ENCODE measurements at places on chromosomes 11 and 22. TPM values are rescaled to one million over a fixed set of nuclear protein-coding genes. Genes with fewer than 3 reads are reported as not detected.

DNA sequence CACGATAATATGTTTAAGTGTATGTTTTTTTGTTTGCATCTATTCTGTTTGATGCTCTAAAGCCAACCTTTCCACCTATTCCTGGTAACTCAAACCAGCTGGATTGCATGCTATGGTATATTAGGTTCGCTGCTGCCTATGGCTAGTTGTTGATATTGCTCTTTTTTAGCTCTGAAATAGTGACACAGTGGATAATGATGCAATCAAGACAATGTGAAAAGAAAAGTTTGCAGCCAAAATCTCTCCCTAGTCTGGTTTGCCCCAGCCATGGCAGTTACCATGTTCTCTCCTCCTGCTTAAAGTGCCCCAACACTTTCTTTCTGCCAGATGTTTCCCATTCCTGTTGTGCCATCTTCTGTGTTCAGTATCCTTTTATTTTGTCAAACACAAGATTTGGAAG is 269.7 kb downstream of the DYNC2H1 start:
- no peak overlapping the region for H3K27ac ChIP-seq
- DNase-seq, result no peak
- H3K27me3 ChIP-seq, result no peaks in the 10 kb centered on the region
- H3K36me3 ChIP-seq, result no peaks in the 10 kb centered on the region
- no peak overlapping the region for H3K4me3 ChIP-seq
- H3K4me1 ChIP-seq, result no peaks in the 10 kb centered on the region

DNA sequence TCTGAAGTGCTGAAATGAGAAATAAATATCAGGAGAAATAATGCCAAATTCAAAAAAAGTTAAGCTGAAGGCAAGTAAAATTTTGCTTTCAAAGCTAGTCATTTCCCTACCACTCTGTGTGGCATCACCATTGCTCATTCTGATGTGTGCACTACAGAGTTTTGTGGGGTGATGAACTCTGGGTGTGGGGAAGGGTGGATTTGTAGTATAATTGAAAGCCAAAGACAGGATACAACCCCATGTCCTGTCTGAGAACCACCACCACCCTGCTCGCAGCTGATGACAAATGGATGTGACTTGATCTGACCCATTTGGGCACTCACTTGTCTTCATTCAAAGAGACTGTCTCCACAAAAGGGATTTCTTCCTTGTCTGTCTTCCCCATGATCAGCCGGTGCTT is 19.3 kb upstream of the TMEM9B start:
- no peak overlapping the region for H3K27ac ChIP-seq
- no peak for DNase-seq
- H3K36me3 ChIP-seq, result no peaks in the 10 kb centered on the region
- no peaks in the 10 kb centered on the region for H3K4me1 ChIP-seq

- H3K27ac ChIP-seq, result no peak overlapping the region
- H3K36me3 ChIP-seq, result peaks cover 39% of the 10 kb centered on the region
- peak; percentile 29 for DNase-seq
Observed at GRCh38 chr11:95849087-95849825, 59.0 kb downstream of the CEP57 start.

DNA sequence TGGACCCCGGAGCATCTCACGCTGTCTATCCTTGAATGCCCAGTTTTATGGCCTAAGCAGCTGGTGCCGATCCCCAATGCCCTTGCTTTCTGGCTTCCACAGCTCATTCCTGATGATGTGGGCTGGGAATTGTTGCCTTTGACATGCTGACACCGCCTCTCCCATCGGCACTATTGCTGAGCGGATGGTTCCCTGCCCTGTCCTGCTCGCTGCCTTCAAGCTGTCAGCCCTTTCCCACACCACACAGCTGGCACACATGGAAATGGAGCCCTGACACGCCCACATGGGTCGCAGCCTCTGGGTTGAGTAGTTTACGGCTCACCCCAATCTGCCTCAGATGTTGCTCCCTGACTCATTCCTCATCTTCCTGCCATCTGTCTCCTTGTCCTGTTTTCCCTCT is 110.2 kb upstream of the SESN3 start:
- DNase-seq, result peak; percentile 51
- H3K36me3 ChIP-seq, result no peaks in the 10 kb centered on the region
- no peaks in the 10 kb centered on the region for H3K27me3 ChIP-seq
- H3K4me1 ChIP-seq, result peaks cover 35% of the 10 kb centered on the region
- no peak overlapping the region for H3K27ac ChIP-seq

- H3K4me1 ChIP-seq, result peaks cover 34% of the 10 kb centered on the region
- H3K27me3 ChIP-seq, result no peaks in the 10 kb centered on the region
- no peaks in the 10 kb centered on the region for H3K36me3 ChIP-seq
- no peak overlapping the region for H3K27ac ChIP-seq
- DNase-seq, result no peak
Observed at GRCh38 chr11:44957776-44958564, 7.3 kb upstream of the TP53I11 start.

DNA sequence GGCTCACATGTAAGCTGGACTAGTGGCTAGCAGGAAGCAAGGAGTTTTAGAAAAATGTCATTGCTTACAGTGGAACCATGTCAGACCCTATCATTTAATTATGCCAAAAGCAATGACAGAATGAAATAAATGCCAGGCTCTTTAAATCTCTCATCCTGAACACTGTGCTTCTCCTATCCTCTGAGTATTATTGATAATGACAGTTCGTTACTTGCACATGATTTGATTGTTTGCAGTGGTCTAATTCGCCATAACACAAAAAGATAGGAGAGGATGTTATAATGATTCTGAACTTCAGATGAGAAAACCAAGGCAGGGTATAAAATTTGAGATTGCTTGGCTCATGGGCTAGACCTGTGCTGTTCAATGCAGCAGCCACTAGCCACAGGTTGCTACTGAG is 68.2 kb downstream of the FLI1 start:
- no peak overlapping the region for H3K4me3 ChIP-seq
- H3K27me3 ChIP-seq, result no peaks in the 10 kb centered on the region
- H3K36me3 ChIP-seq, result peaks cover 87% of the 10 kb centered on the region
- no peak overlapping the region for H3K27ac ChIP-seq
- DNase-seq, result no peak
- H3K4me1 ChIP-seq, result peaks cover 15% of the 10 kb centered on the region

- no peaks in the 10 kb centered on the region for H3K36me3 ChIP-seq
- no peak for DNase-seq
- H3K27ac ChIP-seq, result no peak overlapping the region
Observed at GRCh38 chr11:127670374-127671119, 670.0 kb upstream of the KIRREL3 start.

- no peaks in the 10 kb centered on the region for H3K36me3 ChIP-seq
- H3K27me3 ChIP-seq, result peaks cover 67% of the 10 kb centered on the region
- no peak overlapping the region for H3K27ac ChIP-seq
- H3K4me3 ChIP-seq, result peak overlapping the region; percentile 46
- DNase-seq, result no peak
Observed at GRCh38 chr11:124839128-124839971, 25.9 kb upstream of the ROBO3 start.

- H3K36me3 ChIP-seq, result peaks cover 25% of the 10 kb centered on the region
- no peak for DNase-seq
- H3K27me3 ChIP-seq, result no peaks in the 10 kb centered on the region
- no peak overlapping the region for H3K4me3 ChIP-seq
- H3K27ac ChIP-seq, result peak overlapping the region; percentile 99
Observed at GRCh38 chr11:65710421-65710820, 1.6 kb upstream of the KAT5 start.

DNA sequence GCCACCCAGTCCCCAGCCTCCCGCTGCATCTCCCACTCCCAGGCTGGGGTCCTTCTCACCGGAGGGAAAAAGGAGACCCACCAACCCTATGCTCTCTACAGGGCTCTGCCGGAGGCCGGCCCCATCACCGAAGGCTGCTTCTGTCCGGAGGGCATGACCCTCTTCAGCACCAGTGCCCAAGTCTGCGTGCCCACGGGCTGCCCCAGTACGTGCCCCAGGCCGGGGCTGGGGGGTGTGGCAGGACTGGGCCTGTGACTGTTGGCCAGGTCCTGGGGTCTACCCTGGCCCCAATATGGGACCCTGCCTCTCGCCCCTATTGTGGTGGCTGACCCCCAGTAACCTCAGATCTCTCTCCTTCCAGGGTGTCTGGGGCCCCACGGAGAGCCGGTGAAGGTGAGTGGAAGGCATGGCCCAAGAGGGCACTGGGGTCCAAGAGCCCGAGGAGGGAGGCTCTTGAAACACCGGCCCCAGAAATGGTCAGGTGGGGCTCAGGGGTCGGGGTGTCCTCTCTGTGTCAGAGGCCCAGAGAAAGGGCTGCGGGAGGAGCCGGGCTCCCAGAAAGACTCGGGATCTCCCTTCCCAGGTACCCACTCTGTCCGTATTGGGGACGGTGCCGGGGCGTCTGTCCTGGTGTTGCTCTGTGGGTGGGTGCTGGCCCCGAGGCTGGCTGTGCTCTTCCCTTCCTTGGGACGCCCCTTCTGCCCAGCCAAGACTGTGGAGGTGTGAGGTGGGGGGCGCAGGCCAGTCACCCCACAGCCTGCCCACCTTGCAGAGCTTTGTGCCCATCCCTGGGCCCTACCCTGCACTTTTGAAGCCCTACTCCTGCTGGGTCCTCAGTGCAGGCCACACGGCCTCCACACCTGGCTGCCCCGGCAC is 26.1 kb upstream of the MUC5B start:
- peak; percentile 36 for DNase-seq
- H3K27ac ChIP-seq, result no peak overlapping the region
- H3K4me1 ChIP-seq, result no peaks in the 10 kb centered on the region
- H3K27me3 ChIP-seq, result peaks cover 50% of the 10 kb centered on the region

DNA sequence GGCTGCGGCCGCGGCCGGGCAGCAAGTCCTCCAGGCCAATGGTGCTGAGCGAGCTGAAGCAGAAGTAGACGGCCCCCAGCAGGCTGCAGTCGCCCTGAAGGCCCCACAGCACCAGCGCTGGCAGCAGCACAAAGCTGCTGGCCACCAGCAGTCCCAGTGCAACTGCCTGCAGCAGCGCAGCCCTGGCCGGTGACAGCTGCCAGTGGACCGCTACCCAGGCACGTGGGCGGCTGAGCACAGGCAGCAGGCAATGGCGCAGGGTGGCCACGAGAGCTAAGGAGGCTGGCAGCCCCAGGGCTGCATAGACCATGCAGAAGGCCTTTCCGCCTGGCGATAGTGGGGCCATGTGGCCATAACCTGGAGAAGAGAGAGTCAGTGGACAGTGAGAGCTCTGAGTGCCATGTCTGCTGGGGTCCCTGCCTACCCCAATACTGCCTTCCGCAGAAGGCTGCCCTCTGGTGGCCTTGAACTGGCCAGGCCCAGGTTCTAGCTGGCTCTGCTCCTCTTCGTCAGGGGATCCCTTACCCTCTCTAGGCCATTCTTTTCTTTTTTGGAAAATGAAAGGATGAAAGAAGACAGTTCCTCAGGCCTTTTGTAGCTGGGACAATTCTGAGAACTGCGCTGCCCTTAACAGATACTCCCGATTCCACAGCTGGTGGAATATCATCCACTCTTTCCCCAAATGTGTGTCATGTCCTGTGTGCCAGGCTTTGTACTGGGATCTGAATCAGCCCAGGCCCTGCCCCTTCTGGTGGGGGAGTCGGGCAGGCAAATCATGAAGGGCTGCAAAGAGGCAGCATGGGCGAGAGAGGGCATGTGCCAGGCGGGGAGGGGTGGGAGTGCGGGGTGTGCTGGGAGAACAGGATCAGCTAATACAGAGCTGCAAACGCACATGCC is 1.8 kb downstream of the KCNK7 start:
- no peak overlapping the region for H3K4me3 ChIP-seq
- peaks cover 21% of the 10 kb centered on the region for H3K4me1 ChIP-seq
- no peaks in the 10 kb centered on the region for H3K27me3 ChIP-seq
- no peak overlapping the region for H3K27ac ChIP-seq
- no peak for DNase-seq

- peaks cover 37% of the 10 kb centered on the region for H3K36me3 ChIP-seq
- no peak for DNase-seq
- no peak overlapping the region for H3K27ac ChIP-seq
- H3K4me1 ChIP-seq, result peaks cover 22% of the 10 kb centered on the region
- no peak overlapping the region for H3K4me3 ChIP-seq
- no peaks in the 10 kb centered on the region for H3K27me3 ChIP-seq
Observed at GRCh38 chr11:64281957-64282770, 2.3 kb downstream of the BAD start.

- H3K27ac ChIP-seq, result no peak overlapping the region
- no peak overlapping the region for H3K4me3 ChIP-seq
- no peaks in the 10 kb centered on the region for H3K4me1 ChIP-seq
- DNase-seq, result no peak
- no peaks in the 10 kb centered on the region for H3K27me3 ChIP-seq
Observed at GRCh38 chr11:13268791-13269190, 8.8 kb upstream of the BMAL1 start.

GRCh38 chr22:23213581-23214334 is 33.4 kb downstream of the BCR start:
- H3K36me3 ChIP-seq, result no peaks in the 10 kb centered on the region
- peak; percentile 10 for DNase-seq
- H3K4me1 ChIP-seq, result peaks cover 59% of the 10 kb centered on the region
- no peaks in the 10 kb centered on the region for H3K27me3 ChIP-seq
- no peak overlapping the region for H3K4me3 ChIP-seq

The SLC17A6 gene
- not detected for total RNA-seq

The OR52N4 gene
- not detected for total RNA-seq

The FUT4 gene
- 7.1 TPM for total RNA-seq

The SMIM35 gene
- not detected for total RNA-seq
